NCI-H1436 treated with DMSO at 0.1 percent for 48 hours (cell line): ENCODE measurements at places on chromosomes 2 and 18.

GRCh38 chr2:9230881-9231280 is 24.3 kb downstream of the ASAP2 start:
- no peak for DNase-seq

- no peak for DNase-seq
Observed at GRCh38 chr18:51134721-51135120, 62.8 kb downstream of the MEX3C start.

DNA sequence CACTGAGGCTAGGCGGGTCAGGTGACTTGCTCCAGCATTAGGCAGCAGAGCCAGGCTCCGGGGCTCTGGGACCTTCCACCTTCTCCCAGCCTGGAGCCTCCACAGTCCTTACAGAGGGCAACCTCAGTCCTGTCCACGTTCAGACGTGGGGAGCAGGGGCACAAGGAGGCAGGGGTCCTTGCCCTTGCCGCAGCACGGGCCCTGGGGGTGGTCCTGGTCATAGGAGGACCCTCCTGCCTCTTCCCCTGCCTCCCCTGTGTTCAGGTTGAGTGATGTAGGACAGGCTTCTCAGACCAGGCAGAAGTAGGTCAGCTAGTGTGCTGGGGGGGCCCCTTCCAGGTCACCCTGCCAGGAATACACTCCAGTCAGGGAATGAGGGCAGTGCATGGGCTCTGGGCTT is 5.4 kb upstream of the ARHGEF4 start:
- DNase-seq: no peak

DNA sequence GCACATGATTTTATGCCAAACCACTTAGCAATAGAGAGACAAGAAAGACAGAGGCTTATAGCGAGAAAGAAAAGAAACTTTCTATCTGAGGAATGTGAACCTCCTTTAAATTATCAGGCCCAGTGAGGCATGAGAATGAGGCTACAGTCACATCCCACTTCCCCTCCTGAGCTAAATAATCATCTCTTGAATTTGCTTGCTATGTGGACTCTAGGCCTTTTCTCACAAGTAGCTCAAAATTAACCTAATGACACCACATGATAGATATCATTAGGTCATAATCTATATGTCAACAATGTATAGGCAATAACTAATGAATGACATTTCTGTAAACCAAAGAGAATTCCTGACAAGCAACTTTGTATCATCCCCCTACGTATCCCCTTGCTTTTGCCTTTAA is 301.5 kb upstream of the MGAT5 start:
- DNase-seq: no peak

DNA sequence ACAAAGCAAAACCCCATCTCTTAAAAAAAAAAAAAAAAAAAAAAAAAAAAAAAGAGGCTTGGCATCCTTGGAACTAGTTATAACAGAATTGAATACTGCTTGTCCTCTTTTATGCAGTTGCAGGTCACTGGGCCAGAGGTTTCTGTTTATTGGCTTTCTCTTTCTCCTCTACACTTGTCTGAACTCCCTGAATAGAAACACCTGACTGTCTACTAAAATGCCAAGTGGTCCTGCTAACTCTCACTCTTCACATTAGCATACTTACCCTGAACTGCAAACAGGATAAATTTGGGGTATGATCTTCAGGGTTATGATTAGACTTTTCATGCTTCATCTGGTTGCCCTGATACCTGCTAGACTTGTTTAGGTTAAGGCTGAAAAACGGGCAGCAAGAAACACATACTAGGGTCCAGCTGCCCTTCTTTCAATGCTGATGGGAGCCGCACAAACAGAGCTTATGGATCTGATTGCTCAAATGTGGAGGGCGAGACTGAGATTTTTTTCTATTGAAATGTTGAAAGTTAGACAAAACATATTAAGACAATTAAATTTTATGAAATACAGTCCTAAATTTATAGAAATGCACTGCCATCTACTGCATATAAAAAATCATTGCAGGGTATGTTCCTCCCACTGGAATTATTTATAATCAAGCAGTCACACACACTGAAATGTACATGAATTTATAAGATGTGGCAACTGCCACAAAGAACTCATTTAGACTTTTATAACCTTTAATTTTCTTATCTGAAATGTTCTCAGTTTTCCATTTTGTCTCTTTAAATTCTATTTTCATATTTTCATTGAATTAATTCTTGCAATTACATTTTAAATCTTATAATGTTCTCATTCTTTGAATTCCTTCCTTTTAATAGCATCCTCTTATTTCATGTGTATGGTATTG is 40.8 kb downstream of the GTF3C3 start:
- DNase-seq: no peak

DNA sequence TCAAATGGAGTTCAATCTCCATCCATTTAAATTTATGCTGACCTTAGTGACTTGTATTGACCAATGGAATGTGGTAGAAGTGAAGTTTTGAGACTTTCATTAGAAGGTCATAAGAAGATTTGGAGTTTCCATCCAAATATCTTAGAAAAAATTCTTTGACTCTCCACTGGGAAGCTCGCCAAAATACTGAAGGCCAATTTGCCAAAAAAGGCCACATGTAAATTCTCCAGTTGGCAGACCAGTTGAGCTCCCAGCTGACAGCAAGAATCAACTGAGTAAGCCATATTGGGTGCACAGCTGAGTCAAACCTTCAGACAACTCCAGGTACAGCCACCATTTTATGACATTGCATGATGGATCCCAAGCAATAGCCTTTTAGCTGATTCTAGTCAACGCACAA is 228.3 kb upstream of the SETBP1 start:
- no peak for DNase-seq

GRCh38 chr18:4208366-4208765 is 246.7 kb downstream of the DLGAP1 start:
- DNase-seq: no peak

GRCh38 chr2:85329181-85329651 is 1.4 kb upstream of the TGOLN2 start:
- DNase-seq: no peak

GRCh38 chr2:216724190-216724589 is 28.8 kb upstream of the IGFBP5 start:
- DNase-seq: no peak

DNA sequence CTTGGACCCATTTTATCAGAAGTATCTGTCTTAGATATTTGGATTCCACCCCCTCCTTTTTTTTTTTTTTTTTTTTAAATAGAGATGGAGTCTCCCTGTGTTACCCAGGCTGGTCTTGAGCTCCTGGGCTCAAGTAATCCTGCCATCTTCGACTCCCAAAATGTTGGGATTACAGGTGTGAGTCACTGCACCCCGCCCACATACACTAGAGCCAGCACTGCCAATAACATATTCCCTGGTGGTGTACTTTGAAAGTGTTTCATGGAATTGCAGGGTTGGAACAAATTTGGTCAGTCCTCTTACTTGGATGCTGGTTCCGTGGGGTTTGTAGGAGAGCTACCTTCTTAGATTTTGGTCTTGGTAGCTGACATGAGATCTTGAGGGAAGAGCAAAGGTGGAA is 15.0 kb downstream of the PDCL3 start:
- DNase-seq: no peak

GRCh38 chr18:34039201-34039600 is 185.5 kb downstream of the NOL4 start:
- no peak for DNase-seq

GRCh38 chr2:232129483-232129882 is 168.0 kb downstream of the DIS3L2 start:
- no peak for DNase-seq

GRCh38 chr2:222641336-222641735 is 14.6 kb downstream of the FARSB start:
- DNase-seq: no peak

DNA sequence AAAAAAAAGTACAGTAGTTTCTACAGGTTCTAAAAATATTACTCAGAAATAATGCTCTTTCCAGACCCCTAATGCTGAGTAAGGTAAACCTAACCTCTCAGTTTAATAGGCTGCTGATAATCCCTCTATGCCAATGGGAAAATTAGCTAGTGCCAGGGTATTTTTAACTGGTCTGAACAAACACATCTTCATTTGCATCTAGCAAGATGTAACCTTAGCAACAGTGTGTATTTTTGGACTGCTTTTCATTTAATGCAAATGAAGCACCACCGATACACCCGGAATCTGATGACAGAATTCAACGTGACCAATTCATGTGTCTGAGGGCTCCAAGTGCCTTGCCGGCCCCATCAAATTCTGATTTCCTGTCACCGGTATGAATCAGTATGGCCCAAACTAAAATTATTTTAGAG is 47.4 kb upstream of the CYRIA start:
- peak; percentile 22 for DNase-seq

GRCh38 chr2:220437938-220438337 is 810.5 kb downstream of the SLC4A3 start:
- no peak for DNase-seq

- DNase-seq: no peak
Observed at GRCh38 chr2:239321596-239322415, 79.0 kb downstream of the HDAC4 start.

DNA sequence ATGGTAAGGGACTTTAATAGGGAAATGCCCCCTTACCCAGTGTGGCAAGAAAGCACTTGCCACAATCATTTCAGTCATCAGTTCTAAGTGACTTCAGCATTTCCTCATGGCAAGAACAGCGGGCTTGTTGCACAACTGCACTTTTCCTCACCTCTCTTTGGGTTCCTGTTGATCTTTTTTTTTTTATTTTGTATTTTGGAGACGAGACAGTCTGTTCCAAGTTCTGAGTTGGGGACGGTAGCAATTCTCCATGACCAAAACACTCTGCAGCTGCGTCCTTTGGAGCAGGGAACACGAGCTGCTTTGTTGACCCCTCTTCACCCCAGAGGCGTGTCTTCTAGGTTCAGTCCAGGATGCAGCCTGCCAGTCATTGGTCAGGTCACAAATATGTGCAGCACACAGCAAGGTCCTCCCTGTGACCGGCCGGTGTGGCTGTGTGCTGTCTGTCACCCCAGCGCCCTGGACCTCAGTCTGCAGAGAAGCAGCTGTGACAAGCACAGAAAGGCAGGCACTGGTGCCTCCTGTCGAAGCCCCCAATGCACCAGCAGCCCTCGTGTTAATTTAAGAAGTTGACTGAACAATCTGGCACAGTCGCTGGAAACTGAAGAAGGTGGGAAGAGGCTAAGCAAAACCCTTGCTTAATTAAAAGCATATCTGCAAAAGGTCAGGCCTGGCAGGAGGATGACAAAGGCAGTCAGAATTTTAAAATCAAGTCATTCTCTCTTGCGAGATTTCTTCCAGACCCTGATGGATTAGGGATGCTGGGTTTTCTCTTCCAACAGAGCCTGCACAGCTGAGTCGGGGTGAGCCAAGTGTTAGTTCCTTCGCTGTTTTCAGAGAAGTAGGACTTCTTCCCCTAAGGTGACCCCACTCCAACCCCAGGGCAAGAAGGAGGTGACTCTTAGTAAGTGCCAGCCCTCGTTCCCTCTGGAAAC is 96.7 kb upstream of the COPS8 start:
- DNase-seq: no peak

- DNase-seq: no peak
Observed at GRCh38 chr2:223932816-223933800, 12.0 kb downstream of the WDFY1 start.

- DNase-seq: no peak
Observed at GRCh38 chr2:99776906-99777646, 287.3 kb upstream of the REV1 start.

DNA sequence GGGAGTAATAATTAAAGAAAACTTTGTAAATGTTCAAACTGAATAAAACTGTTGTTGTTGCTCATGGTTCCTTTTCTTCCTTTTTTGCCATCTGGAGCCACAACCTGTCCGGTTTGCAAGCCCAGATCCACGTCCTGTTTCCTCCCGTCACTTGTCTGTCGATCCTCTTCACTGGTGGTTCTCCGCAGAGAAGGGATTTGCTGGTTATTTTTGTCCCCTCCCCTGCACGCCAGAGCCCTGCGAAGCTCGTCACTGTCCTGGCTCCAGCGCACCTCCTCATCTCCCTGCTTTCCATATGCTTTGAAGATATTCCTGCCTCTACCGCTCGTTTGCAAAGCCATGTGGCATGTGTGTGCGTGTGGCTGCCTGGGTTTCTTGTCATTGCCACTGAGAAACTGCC is 461.4 kb downstream of the RNF144A start:
- DNase-seq: no peak

- no peak for DNase-seq
Observed at GRCh38 chr2:18299423-18300212, 260.8 kb downstream of the RDH14 start.

DNA sequence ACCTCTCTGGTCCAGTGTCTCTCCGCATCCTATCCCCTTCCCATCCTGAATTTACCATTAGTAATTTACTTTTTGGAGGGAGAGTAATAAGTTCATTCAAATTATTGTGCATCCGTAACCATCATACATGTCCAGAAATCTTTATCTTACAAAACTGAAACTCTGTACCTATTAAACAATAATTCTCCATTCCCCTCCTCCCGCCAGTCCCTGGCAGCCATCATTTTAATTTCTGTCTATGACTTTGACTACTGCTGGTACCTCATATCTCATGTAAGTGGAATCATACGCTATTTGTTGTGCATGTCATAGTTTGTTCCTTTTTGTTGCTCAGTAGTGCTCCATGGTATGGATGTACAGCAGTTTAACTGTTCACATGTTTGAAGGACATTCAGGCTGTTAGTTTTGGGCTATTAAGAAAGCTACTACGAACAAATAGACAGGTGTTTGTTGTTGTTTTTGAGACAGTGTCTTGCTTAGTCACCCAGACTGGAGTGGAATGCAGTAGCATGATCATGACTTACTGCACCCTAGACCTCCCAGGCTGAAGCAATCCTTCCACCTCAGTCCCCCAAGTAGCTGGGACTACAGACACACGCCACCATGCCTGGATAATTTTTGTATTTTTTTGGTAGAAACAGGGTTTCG is 2.0 kb downstream of the LIMS1 start:
- no peak for DNase-seq

- DNase-seq: no peak
Observed at GRCh38 chr2:9332853-9333245, 90.5 kb downstream of the ITGB1BP1 start.

DNA sequence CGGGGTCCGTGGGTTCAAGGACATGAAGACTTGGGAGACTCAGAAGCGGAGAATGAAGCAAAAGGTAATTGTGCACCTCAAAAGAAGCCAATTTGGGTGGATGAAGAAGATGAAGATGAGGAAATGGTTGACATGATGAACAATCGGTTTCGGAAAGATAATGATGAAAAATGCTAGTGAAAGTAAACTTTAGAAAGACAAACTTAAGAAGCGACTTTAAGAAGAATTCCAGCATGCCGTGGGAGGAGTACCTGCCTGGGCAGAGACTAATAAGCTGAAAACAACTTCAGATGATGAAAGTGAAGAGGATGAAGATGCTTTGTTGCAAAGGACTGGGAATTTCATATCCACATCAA is 43.5 kb downstream of the PSTPIP2 start:
- DNase-seq: no peak

- DNase-seq: no peak
Observed at GRCh38 chr18:22900558-22901238, 32.4 kb upstream of the RBBP8 start.
